Activated naive CD8-positive, alpha-beta T cell treated with anti-CD3 and anti-CD28 coated beads, Interleukin-2, amount 10 ng/mL, durations not matched to agents 7 days and 5 days (primary cell): ENCODE measurements at places on chromosomes 3 and 15. TPM values are rescaled to one million over a fixed set of nuclear protein-coding genes. Genes with fewer than 3 reads are reported as not detected.

DNA sequence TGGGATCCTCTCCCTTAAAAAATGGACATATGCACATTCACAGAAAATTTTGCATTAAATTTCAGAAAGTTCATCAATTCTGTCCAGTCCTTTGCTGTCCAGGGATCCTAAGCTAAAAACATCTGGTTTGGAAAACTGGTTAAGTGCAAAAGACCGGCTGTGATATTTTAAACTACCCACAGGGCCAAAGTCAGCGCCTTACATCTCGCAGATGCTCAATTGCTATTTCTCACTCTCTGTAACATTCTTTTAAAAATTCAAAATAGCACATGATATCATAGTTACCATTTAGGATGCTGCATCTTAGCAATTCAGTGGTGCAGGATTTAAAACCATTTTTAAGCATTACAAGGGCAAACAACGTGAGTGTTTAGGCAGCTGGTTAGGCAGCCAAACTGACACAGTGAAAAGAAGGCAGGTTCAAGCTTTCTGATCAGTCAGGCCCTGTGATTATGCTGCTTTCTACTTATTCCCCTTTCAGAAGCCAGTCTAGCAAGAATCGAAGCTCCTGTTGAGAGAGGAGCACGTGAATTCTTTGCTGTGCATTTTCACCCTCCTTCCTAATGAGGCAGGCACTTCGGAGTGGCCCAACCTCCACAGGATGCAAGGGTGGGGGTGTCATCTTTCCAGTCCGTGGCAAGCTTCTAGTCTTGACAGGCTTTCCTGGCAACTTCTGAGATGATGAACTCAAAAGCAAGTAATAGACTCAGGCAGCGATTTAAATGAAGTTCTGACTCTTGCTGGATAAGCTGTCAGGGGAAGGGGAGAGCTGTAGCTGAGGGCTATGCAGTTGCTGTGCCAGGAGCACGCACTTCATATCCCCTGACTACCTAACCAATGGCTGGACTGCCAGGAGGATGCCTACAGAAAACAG, 8.8 kb downstream of the PRICKLE2 start:
- no peaks in the 10 kb centered on the region for H3K36me3 ChIP-seq
- no peak overlapping the region for H3K27ac ChIP-seq
- no peaks in the 10 kb centered on the region for H3K4me1 ChIP-seq
- H3K27me3 ChIP-seq: no peaks in the 10 kb centered on the region

DNA sequence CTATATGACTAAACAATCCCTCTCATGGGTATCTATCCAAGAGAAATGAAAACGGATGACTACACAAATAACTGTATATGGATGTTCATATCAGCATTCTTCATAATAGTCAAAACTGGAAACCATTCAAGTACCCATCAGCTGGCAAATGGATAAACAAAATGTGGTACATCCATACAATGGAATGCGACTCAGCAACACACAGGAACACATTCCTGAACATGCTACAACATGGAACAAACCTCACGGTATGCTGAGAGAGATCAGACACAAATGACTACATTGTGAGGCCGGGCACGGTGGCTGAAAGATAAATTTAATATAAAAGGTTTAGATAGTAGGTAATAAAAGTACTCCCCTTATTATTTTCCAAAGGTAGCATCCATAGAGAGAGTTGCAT, 42.6 kb downstream of the CCR4 start:
- no peaks in the 10 kb centered on the region for H3K27me3 ChIP-seq
- no peak overlapping the region for H3K27ac ChIP-seq
- no peak for DNase-seq
- H3K4me3 ChIP-seq: no peak overlapping the region
- peaks cover 28% of the 10 kb centered on the region for H3K36me3 ChIP-seq
- H3K4me1 ChIP-seq: peaks cover 22% of the 10 kb centered on the region

DNA sequence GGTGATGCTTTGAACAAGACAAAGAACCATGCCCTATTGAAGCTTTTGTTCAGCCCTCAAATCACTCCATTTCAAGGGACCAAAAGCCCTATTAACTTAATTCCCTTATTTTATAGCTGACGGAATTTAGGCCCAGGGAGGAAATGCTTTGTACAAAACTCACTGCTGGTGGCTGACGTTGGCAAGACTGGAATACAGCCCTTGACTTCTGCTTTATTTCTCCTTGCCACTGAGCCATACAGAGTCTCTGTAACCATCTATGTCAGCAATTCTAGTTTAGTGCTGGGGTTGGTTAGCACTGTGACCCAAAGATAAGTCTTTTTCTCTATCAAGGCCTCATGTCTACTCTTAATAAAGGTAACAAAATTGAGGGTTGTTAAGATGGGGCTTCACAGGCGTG, 316.1 kb upstream of the TPRG1 start:
- DNase-seq: no peak
- H3K27ac ChIP-seq: no peak overlapping the region

DNA sequence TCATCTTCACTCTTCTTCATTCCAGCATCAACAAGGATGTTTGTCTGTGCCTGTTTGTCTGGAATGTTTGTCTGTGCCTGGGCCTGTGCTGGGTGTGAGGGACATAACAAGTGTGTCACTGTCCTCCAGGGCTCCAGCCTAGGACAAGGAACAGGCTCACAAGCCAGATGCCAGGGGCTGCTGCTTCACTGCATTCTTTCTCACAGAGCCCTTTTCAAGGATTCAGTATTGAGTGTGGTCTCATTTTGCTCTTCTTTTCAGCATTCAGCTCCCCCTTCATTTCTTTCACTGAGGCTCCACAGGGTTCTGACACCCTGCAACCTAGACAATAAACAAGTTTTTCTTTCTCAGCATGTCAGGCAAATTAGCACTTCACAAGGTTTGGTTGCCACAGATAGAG, 43.6 kb upstream of the KY start:
- no peaks in the 10 kb centered on the region for H3K4me1 ChIP-seq
- no peak for DNase-seq
- H3K27me3 ChIP-seq: peaks cover 7% of the 10 kb centered on the region
- no peak overlapping the region for H3K27ac ChIP-seq
- no peak overlapping the region for H3K4me3 ChIP-seq

DNA sequence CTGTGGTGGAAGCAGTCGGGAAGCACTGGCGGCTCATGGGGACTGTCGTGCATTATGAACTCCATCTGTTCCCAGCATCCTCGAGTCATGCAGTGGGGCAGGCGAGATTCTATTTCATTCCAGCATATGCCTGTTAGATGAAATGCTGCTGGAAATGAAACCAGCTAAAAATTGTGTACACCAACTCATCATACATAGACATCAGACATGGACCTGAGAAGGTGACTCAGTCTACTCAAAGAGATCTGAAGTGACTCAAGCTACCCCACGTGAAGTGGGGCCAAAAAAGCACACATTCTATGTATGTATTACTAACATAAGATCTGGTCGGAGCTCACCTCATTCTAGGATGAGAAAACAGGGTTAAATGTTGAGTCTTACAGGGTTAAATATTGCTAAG, 47.5 kb upstream of the FAM98B start:
- no peak for DNase-seq
- no peaks in the 10 kb centered on the region for H3K36me3 ChIP-seq
- peaks cover 16% of the 10 kb centered on the region for H3K27me3 ChIP-seq
- no peaks in the 10 kb centered on the region for H3K4me1 ChIP-seq
- no peak overlapping the region for H3K4me3 ChIP-seq
- H3K27ac ChIP-seq: no peak overlapping the region

DNA sequence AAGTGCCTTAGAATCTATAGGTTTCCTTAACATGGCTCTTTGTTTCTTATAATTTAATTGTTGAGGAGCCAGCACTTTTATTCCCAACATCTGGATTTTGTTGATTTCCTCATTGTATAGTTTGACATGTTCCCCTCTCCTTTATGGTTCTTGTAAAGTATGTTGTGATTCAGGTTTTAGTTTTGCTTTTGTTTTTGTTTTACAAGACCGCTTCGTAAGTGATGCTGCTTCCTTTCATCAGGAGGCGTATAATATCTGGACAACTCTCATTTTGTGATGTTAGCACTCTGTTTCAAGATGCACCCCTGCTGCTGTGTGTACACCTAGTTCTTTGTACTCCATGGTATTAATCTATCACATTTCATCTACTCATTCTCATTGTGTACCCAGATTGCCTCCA, 48.7 kb downstream of the SLC49A4 start:
- H3K27me3 ChIP-seq: no peaks in the 10 kb centered on the region
- no peak overlapping the region for H3K27ac ChIP-seq
- no peaks in the 10 kb centered on the region for H3K36me3 ChIP-seq
- no peak overlapping the region for H3K4me3 ChIP-seq
- DNase-seq: no peak

- no peak for DNase-seq
- peaks cover 6% of the 10 kb centered on the region for H3K27me3 ChIP-seq
- H3K36me3 ChIP-seq: no peaks in the 10 kb centered on the region
- H3K4me3 ChIP-seq: no peak within 1 kb of the TSS
- peaks cover 23% of the 10 kb centered on the region for H3K4me1 ChIP-seq
These were observed at the start of gene LRRC31 for GRCh38 chr3:169869484-169870220. TSS of gene LRRC31 (minus strand) at chr3:169869935. CDS start at chr3:169869807, 128 bp downstream.

GRCh38 chr3:134347551-134347950, 26.7 kb downstream of the AMOTL2 start:
- no peak overlapping the region for H3K4me3 ChIP-seq
- no peak overlapping the region for H3K27ac ChIP-seq
- DNase-seq: no peak
- H3K27me3 ChIP-seq: peaks cover 21% of the 10 kb centered on the region
- peaks cover 6% of the 10 kb centered on the region for H3K4me1 ChIP-seq
- no peaks in the 10 kb centered on the region for H3K36me3 ChIP-seq

GRCh38 chr3:170162052-170162451, 19.5 kb downstream of the PHC3 start:
- peaks cover 23% of the 10 kb centered on the region for H3K4me1 ChIP-seq
- no peak overlapping the region for H3K27ac ChIP-seq
- H3K4me3 ChIP-seq: no peak overlapping the region
- DNase-seq: no peak
- H3K36me3 ChIP-seq: peaks cover 61% of the 10 kb centered on the region

The LMAN1L gene
- 0.36 TPM for total RNA-seq

The APOD gene
- total RNA-seq: not detected
